Fibroblast of the aortic adventitia (primary cell): ENCODE measurements at places on chromosomes 7 and 10.

DNA sequence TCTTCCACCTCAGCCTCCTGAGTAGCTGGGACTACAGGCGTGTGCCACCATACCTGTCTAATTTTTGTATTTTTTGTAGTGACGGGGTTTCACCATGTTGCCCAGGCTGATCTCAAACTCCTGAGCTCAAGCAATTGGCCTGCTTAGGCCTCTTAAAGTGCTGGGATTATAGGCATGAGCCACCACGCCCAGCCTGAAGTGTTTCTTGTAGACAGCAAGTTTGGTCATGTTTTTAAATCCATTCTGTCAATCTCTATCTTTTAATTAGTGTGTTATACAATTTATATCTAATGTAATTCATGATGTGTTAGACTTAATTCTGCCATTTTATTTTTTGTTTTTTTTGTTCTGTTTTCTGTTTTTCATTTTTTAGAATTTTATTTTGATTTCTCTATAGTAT, 17.2 kb upstream of the MXI1 start:
- no peak for DNase-seq

DNA sequence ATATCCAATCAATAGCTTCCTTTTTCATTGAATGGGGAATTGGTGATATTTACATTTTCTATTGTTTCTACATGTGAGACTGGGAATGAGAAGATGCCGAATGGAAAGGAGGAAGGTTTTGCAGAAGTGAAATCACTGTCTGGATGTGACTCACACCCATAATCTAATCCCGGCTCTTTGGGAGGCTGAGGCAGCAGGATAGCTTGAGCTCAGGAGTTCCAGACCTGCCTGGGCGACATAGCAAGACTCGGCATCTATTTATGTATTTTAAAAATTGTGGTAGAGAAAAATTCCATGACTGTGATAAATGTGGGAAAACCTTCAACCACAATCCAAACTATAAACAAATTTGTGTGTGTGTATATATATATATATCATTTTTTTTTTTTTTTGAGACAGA, 10.9 kb upstream of the FIS1 start:
- no peak for DNase-seq

- no peak for DNase-seq
These were observed 4.0 kb downstream of the INPP5A start for GRCh38 chr10:132541601-132542011.

DNA sequence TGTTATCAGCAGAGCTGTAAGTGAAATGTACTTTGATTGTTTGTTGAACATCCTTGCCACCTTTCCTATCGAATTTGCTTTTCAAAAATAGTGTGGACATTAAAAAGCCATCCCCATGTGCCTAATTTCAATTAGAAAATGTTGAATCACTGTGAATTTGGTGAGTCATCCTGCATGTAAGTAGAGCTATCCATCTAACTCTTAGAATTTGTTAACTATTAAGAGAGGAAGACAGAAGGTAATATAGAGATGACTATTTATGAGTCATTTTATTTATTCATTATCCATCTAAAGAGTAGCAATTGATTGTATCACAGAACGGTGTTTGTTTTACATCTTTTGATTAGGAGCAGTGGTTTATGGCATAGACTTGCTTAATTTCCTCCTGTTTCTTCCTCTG, 154.7 kb downstream of the MGMT start:
- DNase-seq, result no peak

DNA sequence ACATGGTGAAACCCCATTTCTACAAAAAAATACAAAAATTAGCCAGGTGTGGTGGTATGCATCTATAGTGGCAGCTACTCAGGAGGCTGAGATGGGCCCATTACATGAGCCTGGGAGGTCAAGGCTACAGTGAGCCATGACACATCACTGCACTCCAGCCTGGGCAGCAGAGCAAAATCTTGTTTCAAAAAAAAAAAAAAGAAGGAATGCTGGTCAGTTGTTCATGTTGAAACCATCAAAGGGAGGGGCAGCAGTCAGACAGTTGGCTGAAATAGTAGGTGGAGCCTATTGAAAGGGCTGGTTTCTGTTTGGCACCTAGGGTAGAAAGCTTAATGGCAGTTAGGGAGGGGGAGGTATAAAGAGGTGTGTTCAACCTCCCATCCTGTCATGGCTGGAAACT, 323.0 kb downstream of the GALNT17 start:
- DNase-seq, result no peak

DNA sequence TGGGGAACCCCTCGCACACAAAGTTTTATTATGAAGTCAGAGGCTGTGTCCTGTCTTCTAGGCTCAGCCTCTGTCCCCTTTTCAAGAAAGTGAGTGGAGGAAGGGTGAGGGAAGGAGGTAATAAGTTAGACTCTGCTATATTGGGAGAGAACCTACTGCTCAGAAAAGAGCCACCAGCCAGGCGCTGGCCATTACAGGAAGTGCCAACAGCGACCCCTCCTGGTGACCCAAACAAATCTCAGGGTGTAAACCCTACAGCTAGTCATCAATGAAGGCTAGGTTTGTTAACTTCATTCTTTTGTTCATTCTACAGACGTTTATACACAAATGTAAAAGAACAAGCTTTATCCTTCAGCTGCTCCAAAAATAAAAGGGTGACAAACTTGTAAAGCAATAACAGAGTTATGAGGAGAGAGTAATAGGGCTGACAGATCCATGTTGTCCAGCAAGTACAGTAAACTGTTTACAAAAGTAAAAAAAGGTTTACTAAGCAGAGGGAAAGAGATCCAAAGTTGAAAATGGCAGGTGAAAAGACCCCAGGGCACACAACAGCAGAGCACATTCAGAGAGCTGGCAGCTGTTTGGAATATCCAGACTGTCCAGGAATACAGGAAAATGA, 82.7 kb downstream of the FAM204A start:
- peak; percentile 13 for DNase-seq

DNA sequence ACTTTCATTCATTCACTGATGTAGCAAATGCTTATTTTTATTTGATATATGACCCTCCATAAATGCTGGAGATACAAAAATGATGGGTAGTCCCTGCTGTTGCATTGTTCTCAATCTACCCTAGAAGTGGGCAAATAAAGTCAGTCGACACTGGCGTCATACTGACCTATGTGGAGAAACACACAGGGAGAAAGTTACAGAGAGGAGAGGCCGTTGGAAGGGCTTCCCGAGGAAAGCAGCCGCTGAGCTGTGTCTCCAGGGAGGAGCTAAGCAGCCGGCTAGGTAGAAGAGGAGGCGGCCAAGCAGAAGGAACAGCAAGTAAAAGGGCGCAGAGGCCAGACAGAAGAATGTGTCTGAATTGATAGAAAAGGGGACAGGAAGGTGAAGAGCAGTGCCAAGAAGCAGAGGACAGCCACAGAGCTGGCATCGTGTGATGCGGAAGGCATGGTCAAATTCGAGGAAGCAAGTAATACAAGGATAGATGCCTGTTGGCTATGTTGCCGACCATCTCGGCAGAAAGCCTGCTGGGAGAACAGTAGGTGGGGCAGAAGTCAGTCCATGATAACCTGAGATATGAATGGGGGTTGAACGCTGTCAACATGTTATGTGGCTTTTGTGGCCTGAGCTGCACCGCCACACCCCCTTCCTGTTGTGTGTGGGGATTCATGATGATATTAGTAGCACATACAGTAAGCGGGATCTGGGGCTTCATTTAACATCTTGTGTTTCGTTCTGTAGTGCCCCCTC, 25.9 kb downstream of the ST8SIA6 start:
- no peak for DNase-seq

GRCh38 chr7:149422914-149423301, 38.0 kb downstream of the ZNF777 start:
- no peak for DNase-seq

DNA sequence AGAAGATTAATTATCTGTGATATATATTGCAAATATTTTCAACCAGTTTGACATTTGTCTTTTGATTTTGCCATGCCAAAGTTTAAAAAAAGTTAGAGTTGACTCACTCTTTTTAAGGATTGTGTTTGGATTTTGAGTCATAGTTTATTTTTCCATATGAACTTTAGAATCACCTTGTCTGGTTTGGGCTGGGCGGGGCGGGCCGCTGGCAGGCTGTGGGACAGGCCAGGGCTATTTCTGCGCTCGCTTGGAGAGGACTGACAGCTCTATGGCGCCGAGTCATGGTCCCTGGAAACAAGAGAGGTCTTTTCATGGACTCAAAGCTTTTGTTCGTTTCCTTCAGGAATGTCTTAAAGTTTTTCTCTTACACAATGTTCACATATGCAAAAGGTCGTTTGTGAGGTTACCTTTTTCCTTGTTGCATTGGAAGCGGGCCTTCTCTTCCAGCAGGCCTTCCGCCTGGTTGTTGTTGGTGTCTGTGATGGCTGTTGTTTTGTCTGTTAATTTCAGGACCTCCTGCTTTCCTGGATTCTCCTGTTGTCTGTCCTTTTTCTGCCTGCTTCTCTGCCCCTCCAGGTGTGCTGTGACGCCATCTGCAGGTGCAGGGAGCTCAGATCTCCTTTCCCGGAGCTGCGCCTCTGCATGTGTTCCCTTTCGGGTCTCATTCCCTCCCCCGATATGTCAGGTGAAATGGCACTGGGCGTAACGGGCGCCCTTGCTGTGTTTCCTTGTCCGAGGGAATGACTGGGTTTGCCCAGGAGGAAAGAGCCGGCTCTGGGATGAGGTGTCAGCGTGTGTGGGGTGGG, 53.8 kb downstream of the INPP5A start:
- DNase-seq, result peak; percentile 92
